ENCODE measurements at places on chromosomes 5 and 9.

- no peak for DNase-seq
Observed at GRCh38 chr9:19999491-20000057, 210.7 kb upstream of the SLC24A2 start.

GRCh38 chr9:16626577-16627130 lies 243.8 kb downstream of the BNC2 start:
- no peak for DNase-seq

DNA sequence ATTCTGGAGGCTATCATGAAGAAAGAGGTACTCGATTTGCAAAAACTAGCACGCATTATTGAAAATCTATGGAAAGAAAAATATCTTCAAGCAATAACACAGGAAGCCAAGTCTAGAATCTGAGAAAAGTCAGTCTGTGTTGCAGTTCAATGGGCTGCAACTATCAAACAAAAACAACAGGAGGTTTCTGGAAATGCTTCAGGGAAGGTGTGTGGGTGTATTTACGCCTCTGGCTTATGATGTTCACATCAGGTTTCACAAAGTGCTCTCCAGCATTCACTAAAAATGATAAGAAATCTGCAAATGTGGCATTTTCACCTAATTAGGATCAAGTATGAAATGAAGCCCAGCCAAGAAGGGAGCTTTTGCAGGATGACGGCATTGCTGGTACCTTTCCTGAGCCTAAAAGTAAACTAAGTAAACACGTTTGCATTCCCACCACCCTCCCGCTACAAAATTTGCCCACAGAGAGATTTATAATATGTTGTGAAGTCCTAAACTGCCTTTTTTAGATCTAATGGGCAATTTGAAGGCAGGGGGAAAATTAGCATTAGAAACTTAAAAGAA lies 146.4 kb downstream of the GABRB2 start:
- no peak for DNase-seq

GRCh38 chr5:22372826-22373660 lies 480.1 kb downstream of the CDH12 start:
- no peak for DNase-seq

GRCh38 chr9:124214596-124215367 lies 43.0 kb upstream of the NEK6 start:
- no peak for DNase-seq

DNA sequence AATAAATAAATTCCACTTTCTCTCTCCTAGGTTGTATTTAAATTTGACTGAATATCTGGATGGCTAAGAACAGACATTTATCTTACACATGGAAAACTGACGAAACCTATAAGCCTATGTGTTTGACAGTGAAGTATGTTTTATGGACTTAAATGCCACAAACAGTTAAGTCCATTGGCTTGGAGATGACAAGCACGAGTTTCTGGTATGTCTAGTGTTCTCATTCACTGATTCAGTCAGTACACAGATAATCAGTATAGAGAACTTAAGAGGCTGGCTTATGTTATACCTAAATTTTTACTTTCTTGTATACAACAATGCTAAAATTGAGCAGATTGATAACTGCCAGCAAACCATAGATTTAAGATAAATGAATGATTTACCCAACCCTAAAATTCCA lies 38.9 kb downstream of the SNAPC3 start:
- DNase-seq = no peak

All from activated CD8-positive, alpha-beta memory T cell treated with anti-CD3 and anti-CD28 coated beads for 1 hour (primary cell).